ENCODE measurements at places on chromosomes 4 and X.

- H3K27me3 ChIP-seq = no peaks in the 10 kb centered on the region
- no peak overlapping the region for H3K27ac ChIP-seq
- no peaks in the 10 kb centered on the region for H3K4me1 ChIP-seq
- no peak overlapping the region for H3K4me3 ChIP-seq
- H3K36me3 ChIP-seq = no peaks in the 10 kb centered on the region
These were observed 66.0 kb downstream of the RHOH start for GRCh38 chr4:40262861-40263260.

DNA sequence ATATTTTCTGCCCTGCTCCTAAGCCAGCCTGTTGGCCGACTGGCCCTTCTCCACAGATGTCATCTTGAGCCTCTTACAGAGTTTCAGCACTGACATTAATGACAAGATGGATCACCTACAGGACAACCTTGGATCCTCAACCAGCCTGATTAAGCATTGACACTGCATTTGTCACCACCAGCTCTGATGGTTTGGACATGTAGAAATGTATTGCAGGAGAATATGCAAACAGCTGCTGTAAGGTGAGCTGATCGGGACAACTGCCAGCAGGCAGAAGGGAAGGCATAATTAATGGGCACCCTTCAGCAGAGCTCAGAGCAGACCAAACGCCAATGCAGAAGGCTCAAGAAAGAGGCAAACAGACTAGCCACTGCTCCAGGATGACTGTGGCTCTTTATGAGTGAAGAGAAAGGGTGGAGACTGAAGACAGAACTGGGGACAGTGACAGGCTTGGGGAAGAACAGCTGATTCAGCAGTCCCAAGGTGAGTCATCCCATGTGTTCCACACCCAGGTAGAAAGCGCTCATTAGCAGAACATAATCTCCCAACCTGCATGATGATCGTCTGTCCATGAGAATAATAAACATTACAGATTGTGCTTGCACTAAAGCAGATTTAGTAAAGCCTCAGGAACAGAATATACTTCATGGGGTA lies 6.7 kb downstream of the CORIN start:
- H3K27me3 ChIP-seq = no peaks in the 10 kb centered on the region
- H3K27ac ChIP-seq = no peak overlapping the region
- H3K4me1 ChIP-seq = no peaks in the 10 kb centered on the region
- H3K4me3 ChIP-seq = no peak overlapping the region

DNA sequence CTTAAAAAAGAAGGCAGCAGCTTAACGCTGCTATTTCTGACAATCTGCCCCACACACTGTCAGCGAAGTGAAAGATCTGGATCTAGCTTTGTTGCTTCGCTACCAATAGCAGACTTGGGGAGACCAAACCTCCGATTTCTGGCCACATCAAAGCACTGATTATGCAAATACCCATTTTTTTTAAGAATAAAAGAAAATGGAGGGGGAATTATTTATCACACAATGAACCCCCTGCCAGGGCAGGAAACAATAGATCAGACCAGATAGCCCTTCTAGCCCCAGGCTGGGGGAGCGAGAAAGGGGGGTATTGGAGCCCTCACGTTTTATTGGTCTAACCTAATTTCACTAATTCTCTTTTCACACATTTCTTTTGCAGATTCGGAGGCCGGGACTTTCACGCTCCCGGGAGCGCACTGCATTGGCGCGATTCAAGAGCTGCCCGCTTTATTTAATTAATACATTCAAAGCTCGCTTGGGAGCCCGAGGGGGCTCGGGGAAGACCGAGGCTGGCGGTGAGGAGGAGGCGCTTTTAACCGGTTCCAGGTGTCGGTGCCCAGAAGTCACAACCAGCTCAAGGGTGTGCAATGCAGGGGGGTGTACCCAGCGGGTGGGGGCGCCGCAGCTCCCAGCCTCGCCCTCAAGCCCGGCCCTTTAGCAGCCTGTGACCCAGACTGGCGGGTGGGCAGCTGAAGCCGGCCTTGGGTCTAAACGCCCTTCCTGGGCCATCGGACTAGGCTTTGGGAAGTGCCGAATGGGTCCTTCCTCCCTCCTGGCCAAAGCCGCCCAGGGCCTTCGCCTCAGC lies 5.5 kb downstream of the NEUROG2 start:
- H3K27ac ChIP-seq = no peak overlapping the region
- no peaks in the 10 kb centered on the region for H3K4me1 ChIP-seq
- no peak overlapping the region for H3K4me3 ChIP-seq

DNA sequence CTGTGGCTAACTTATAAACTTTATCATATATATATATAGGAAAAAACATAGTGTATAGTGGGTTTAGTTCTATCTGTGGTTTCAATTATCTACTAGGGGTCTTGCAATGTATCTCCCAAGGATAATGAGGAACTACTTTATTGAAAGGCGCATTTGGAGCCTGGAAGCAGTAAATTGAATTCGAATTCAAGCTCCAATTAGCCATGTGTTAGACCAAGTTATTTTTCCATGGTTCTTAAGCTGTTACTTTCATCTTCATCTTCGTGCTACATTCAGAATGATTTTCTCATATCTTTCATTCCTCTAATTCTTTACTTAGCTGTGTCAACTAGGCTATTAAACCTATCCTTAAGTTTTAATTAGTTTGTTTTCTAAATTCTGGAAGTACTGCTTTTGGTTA lies 27.2 kb upstream of the MANBA start:
- no peaks in the 10 kb centered on the region for H3K4me1 ChIP-seq
- DNase-seq = no peak
- H3K36me3 ChIP-seq = no peaks in the 10 kb centered on the region
- no peak overlapping the region for H3K27ac ChIP-seq

DNA sequence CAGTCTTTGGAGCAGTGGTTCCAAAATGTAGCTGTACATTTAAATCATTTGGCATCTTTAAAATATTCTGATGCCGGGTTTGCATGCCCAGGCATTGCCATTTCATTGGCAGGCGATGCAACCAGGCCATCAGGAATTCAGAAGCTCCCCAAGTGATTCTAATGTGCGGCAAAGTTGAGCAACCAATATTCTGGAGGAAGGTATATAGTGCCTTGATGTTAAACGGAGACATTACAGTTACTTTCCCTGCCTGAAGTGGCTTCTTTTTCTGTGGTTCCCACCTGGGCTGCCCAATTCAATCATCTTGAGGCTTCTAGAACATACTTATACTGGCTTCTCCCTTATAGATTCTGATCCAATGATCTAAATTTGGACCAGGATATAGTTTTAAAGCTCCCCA lies 68.7 kb upstream of the PGM2 start:
- H3K36me3 ChIP-seq = no peaks in the 10 kb centered on the region
- no peak overlapping the region for H3K4me3 ChIP-seq
- H3K4me1 ChIP-seq = no peaks in the 10 kb centered on the region
- DNase-seq = no peak
- no peak overlapping the region for H3K27ac ChIP-seq
- H3K27me3 ChIP-seq = no peaks in the 10 kb centered on the region

DNA sequence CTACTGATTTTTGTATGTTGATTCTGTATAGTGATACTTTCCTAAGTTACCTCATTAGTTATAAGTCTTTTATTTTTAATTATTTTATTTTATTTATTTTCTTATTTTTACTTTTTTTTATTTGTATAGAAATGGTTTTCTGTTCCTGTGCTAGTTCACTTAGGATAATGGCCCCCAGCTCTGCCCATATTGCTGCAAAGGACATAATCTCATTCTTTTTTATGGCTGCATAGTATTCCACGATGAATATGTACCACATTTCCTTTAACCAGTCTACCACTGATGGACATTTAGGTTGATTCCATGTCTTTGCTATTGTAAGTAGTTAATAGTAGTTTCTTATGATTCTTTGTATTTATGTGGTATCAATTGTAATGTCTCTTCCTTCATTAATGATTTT lies 31.5 kb upstream of the GK2 start:
- no peaks in the 10 kb centered on the region for H3K36me3 ChIP-seq
- no peak for DNase-seq
- H3K4me1 ChIP-seq = no peaks in the 10 kb centered on the region
- H3K27ac ChIP-seq = no peak overlapping the region
- no peaks in the 10 kb centered on the region for H3K27me3 ChIP-seq

DNA sequence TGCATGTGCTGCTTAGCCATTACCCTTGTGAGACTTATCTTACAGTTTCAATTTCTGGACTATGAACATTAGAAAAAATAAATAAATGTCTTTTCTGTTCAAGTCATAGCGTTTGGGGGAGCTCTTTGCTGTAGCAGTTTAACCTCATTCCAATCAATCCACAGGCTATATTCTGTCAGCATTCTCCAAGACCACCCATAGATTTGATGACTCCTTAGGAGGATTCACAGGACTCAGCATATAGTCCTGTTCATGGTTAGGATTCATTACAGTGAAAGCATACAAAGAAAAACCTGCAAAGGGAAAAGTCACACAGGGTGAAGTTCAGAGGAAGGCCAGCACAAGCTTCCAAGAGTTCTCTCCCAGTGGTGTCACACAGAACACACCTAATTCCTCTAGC lies 180.5 kb downstream of the ADAMTS3 start:
- no peak overlapping the region for H3K27ac ChIP-seq
- no peaks in the 10 kb centered on the region for H3K27me3 ChIP-seq
- H3K4me1 ChIP-seq = no peaks in the 10 kb centered on the region

GRCh38 chr4:89949782-89950387 lies 55.2 kb downstream of the MMRN1 start:
- no peak overlapping the region for H3K27ac ChIP-seq
- no peak overlapping the region for H3K4me3 ChIP-seq
- DNase-seq = no peak
- H3K36me3 ChIP-seq = no peaks in the 10 kb centered on the region
- no peaks in the 10 kb centered on the region for H3K4me1 ChIP-seq

DNA sequence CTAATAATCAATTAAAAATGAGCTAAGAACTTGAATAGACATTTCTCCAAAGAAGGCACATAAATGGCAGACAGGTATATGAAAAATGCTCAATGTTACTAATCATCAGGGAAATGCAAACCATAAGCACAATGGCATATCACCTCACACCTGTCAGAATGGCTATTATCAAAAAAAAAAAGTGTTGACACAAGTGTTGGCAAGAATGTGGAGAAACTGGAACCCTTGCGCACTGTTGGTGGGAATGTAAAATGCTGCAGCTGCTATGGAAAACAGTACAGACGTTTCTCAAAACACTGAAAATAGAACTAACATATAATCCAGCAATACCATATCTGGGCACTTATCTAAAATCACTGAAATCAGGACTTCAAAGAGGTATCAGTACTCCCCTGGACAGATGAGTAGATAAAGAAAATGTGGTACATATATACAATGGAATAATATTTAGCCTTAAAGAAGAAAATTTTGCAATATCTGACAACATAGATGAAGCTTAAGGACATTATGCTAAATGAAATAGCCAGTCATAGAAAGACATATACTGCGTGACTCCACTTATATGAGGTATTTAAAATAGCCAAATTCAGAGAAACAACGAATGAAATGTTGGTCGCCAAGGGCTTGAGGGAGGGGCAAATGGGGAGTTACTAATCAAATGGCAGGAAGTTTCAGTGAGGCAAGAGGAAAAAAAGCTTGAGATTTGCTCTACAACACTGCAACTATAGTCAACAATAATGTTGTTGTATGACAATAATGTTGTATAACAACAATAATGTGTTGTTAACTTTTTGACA lies 175.5 kb downstream of the WDFY3 start:
- DNase-seq = no peak
- no peak overlapping the region for H3K27ac ChIP-seq
- H3K4me3 ChIP-seq = no peak overlapping the region
- no peaks in the 10 kb centered on the region for H3K4me1 ChIP-seq

DNA sequence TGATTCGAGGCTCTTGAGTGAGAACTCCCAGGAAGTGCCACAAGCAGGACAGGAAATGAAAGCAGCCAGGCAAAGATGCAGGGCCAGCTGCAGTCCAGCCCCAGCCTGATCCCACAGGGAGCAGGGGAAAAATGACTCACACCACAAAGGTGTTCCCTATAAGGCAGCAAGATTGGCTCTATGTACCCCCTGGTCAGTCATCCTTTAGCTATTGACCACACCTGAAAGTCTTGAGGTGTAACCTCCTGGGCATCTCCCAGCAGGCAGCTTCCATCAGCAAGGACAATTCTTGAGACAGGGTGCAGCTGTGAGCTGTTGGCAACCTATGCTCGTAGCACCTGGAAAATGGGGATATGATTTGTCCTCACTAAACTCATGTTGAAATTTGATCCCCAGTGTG lies 27.9 kb upstream of the EXOC1L start:
- H3K4me1 ChIP-seq = no peaks in the 10 kb centered on the region
- H3K27ac ChIP-seq = no peak overlapping the region
- no peaks in the 10 kb centered on the region for H3K36me3 ChIP-seq

DNA sequence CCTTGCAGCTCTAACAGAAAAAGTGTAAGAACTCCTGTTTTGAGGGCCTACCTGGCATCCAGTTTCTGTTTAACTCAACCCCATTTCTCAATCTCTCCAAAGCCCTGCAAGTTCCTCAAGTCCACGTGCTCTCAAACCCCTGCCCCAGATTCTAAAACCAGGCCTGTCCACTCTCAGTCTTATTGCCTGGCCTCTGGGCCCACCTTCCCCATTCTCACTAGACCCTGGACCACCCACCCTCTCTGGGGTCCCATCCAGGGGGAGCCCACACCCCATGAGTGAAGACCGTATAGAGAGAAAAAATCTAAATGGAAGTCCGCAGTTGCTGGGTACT lies 58.3 kb downstream of the TLR10 start:
- H3K27ac ChIP-seq = no peak overlapping the region
- no peak for DNase-seq
- H3K4me1 ChIP-seq = peaks cover 8% of the 10 kb centered on the region

DNA sequence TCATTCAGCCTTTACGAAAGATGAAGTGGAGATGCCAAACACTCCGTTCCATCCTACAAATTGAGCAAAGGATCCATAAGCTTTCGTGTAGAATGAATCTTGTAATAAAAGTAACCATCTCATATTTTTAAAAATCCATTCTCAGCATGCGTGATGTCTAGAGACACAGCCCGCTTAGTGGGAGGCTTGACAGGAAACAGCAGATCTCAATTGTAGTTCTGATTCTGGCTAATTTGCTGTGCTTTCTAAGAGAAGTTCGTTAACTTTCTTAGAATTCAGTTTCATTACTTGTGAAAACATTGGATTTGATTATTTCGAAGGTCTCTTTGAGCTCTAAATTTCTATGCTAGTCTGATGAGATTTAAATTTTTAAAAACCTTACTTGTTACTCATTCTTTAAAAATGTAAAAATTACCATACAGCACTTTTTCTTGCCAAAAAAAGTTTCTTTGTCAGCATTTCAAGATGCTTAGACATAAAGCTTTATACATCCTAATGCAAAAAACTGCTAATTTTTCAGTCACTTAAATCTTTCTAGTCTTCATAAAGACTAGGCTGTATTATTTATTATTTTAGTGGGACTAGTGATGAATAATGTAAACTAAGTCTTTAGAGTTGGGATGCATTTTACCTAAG lies 66.9 kb upstream of the NEIL3 start:
- no peak overlapping the region for H3K27ac ChIP-seq
- no peaks in the 10 kb centered on the region for H3K27me3 ChIP-seq
- H3K4me3 ChIP-seq = no peak overlapping the region
- DNase-seq = no peak

DNA sequence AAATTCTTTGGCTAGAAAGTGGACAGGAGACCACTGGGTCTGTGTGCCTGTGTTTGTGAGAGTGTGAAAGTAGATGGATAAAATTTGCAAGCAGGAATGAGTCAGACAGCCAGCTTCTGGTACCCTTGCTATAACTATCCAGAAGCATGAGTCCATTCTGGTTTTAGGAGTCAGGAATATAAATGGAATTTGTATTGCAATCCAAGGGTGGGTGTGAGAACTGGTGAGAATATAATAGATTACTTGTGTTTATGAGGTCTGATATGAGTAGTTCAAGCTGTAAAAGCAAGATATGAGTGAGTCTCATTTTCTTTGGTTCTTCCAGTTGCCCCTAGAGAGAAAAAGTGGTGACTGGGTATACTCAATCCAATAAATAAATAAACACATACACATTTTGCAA lies 212.7 kb upstream of the TAPT1 start:
- H3K36me3 ChIP-seq = no peaks in the 10 kb centered on the region
- no peak for DNase-seq
- no peaks in the 10 kb centered on the region for H3K27me3 ChIP-seq
- H3K27ac ChIP-seq = no peak overlapping the region
- H3K4me3 ChIP-seq = no peak overlapping the region

Data from pancreas (tissue), 10 donors.